ENCODE measurements at places on chromosomes 11 and 22.

- DNase-seq = no peak
Measured at GRCh38 chr11:35511666-35512065, 13.8 kb downstream of the PAMR1 start.

DNA sequence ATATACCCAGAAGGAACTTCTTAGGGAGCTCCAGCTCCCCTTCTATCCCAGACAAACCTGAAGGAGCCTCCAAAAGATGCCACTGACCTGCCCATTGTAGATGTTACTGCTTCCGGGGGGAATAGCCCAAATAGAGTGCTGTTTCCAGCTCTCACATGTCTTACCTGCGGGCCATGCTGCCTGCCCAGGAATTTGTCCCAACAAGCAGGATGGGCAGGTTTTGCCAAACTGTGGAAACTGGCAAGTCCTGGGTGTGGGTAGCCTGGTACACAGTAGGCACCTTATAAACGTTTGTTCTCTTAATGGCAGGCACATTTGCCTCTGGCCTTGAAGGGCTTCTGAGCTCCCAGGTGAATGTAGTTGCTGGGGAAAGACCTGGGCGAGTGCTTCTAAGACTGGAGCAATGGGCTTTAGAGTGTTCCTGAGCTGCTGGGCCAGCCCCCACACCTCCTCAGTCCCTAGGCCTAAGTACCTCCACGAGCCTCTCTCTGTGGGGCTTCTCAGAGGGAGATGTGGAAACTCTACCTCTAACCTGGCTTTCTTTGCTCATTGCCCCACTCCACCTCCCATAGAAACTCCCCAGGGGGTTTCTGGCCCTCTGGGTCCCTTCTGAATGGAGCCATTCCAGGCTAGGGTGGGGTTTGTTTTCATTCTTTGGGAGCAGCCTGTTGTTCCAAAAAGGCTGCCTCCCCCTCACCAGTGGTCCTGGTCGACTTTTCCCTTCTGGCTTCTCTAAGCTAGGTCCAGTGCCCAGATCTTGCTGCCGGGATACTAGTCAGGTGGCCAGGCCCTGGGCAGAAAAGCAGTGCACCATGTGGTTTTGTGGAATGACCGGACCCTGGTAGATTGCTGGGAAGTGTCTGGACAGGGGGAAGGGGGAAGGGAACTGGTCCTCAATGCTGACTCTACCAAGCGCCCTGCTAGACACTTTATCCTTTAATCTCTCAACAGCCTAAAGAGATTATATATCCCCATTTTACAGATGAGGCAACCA lies 37.2 kb downstream of the LIMK2 start:
- DNase-seq = no peak

GRCh38 chr11:79762279-79762921 lies 321.6 kb upstream of the TENM4 start:
- no peak for DNase-seq

DNA sequence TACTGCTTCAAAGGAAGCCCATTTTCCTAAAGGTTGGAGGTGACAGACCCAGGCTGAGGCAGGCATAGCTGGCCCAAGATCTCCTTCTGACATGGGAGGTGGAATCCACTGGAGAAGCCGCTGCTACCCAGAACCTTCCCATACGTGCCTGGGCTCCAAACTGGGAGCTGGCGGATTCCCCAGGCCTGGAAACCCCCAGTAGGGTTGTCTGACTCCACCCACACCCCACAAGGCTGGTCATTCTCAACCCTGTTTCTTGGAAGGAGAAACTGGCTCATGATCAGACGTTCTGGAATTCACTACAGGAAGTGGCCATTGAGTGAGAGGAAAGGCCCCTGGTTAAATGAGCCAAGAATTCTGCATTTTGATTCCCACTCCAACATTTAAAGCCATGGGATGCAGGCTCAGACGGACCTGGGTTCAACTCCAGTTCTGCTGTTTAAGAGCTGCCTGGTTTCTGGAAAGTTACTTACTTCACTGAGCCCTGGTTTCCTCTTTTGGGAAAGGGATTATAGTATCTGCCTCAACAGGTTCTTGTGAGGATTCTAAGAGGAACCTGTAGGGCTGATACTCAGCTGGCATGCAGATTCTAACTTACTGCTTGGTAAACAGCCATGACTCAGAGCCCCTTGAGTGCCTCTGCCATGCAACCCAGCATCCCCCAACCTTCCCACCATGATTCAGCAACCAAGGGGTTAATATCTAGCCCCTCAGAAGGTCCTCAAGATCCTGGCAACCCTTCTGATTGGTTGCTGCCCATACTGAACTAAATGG lies 19.4 kb upstream of the TSKU start:
- DNase-seq = no peak

DNA sequence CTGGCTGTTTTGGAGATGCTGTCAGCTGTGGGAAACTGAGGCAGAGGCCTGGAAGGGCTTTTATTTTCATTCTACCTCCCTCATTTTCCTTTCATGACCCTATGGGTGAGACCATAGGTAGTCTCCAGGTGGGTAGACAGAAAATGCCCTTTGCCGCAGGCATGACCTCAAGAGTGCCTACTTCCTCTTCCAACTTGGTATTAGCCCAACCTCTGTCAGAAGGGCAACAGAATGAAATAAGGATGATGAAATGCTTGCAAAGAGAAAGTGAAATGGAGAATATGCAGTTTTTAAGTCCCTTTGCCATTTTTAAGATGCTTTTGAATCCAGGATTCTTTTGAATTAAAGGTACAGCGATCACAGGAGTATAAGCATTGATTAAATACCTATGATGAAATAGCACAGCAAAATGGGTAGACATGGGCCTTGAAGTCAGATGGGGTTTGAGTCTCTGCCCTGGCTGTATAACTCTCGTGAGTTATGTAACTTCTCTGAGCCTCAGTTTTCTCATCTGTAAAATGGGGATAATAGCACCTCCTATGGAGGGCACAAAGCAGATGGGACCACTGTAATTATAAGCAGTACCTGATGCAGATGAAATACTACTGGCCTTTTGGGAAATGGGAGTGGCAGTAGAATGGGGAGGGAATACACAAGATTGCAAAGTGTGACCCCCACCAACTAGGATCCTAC lies 3.7 kb downstream of the ASPHD2 start:
- DNase-seq = no peak

DNA sequence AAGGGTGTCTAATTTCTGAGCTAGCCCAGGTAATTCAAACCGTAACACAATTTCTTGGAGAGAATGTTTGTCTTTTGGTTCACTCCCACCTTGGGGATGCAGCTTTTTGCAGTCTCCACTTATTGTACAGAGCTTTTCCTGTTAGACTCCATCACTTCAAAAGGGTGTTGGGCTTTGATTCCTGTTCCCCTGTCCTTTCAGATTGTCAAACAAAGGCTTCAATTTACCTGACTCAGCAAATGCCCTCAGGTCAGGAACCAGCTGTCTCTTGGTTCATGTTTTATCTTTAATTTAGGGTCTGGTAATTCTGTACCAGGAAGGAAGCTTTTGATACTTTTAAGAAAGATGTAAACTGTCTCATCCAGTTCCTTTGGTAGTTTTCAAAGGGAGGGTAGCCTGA lies 880.6 kb downstream of the NTM start:
- no peak for DNase-seq

DNA sequence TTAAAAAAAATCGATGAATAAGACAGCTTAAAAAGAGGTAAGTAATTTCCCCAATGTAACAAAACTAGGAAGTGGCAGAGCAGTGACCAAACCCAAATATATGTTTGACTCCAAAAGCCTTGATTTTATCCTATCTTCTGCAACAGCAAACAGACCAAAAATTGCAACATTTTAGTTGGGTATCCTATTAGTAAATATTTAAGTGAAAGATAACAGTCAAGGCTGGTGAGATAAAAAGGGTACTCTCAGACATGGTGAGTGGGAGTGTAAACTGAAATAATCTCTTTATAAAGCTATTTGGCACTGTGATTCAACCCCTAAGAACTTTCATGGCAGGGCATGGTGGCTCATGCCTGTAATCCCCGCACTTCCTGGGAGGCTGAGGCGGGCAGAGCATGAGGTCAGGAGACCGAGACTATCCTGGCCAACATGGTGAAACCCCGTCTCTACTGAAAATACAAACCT lies 1.9 kb upstream of the RDX start:
- DNase-seq = no peak

- no peak for DNase-seq
Measured at GRCh38 chr11:45860764-45861510, 13.7 kb downstream of the CRY2 start.

DNA sequence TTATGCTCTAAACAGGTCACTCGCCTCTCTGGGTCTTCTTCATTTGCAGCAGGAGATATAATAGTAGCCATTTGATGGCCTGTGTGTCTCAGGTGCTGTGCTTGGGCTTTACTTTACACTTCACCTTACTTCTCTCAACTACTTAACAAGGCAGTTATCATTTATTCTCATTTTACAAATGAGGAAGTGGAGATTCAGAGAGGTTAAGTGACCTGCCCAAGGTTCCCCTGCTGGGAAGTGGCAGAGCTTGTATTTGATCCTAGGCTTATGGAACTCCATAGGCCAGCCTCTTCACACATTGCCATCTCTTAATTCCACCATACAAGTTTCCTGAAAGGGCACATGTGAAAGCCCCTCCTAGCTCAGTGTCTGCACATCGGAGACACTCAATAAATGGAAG lies 30.4 kb downstream of the FAM181B start:
- no peak for DNase-seq

DNA sequence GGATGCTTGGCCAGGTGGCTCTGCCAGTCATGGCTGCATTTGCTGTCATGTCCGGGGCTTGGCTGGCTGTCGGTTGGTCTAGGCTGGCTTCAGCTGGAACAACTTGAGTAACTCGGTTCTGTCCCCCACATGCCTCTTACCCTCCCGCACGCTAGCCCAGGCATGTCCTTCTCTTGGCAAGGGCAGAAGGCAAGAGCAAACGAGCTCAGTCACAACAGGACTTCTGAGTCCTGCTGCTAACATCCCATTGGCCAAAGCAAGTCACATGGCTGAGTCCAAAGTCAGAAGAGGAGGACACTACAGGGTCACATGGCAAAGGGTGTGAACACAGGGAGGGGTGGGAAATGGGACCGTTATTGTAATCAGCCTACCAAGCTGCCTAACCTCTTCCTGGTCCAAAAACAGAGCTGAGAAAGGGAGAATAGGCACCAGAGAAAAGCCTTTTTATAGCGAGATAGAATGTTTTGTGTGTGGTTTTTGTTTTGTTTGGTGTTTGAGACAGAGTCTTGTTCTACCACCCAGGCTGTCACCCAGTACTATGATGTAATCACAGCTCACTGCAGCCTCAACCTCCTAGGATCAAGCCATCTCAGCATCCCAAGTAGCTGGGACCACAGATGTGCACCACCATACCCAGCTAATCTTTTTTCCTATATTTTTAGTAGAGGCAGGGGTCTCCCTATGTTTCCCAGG lies 81.9 kb downstream of the MN1 start:
- DNase-seq = no peak

GRCh38 chr11:94151903-94152677 lies 23.4 kb downstream of the PANX1 start:
- no peak for DNase-seq

GRCh38 chr11:62337303-62338181 lies at the start of gene ASRGL1:
Gene ASRGL1, plus strand, starts transcription at chr11:62337448. Its CDS starts 530 bp downstream, at chr11:62337978.
- no peak for DNase-seq

- DNase-seq = no peak
Measured at GRCh38 chr11:46856605-46857343, 10.7 kb upstream of the CKAP5 start.

GRCh38 chr11:17934194-17934593 lies 78.7 kb downstream of the SERGEF start:
- DNase-seq = no peak

DNA sequence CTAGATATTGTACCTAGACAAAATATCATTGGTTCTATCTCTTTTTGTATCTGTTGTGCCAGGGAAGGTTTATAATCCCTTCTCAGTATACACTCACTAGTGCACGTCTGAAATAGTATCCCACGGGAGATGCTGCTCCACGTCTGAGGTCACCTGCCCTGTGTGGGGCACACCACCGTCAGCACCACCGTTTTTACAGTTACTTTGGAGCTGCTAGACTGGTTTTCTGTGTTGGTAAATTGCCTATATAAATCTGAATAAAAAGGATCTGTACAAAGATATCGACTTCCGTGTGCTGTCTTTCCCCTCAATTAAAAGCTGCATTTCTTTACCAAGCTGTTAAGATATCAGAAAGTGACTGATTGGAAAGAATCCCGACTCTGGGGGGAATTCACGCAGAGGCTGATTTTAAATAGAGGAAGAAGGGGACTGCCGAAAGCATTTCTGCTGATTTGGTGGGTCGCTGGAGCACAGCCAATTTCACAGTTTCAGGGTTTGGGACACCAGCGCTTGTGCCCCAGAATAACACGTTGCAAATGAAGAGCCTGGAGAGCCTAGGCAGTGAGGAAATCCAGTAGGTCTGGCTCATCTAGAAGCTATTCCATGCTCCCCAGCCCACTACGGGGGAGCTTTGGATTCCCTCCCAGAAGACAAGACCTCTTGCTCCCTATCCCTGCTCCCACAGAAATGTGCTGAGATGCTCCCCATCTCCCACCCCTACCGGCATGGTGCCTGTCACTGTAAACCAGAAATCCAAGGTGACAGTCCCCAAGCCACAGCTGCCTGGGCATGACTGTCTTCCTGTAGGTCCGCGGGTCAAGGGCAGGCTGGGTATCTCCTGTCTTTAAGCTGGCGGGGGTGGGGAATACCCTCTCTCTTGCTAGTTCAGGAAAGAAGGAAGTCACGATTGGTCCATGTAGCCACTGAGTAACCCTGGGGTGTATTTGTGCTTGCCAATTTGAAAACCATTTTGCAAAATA lies 12.7 kb upstream of the MYO18B start:
- no peak for DNase-seq

GRCh38 chr11:84103096-84103495 lies 816.9 kb upstream of the CCDC90B start:
- no peak for DNase-seq

GRCh38 chr11:61862714-61863547 lies 28.4 kb downstream of the FADS3 start:
- DNase-seq = no peak

DNA sequence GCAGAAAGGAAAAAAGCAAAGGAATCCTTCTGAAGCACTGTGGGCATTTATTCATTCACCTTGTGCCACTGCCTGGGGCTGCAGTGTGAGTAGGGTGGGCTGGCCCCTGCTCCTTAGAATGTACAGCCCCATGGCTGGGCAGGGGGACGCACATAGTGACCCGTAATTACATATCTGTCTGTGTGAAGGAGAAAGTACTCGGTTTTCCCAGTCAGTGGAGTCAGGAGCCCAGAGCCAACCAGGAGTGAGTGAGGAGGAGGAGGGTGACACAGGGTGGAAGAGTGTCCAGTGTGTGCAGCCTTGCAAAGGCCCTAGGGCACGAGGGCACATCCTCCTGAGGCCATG lies 91.9 kb downstream of the CDKN1C start:
- DNase-seq = no peak

GRCh38 chr11:38718049-38718448 lies 2120.0 kb upstream of the RAG2 start:
- DNase-seq = no peak
